ENCODE measurements at places on chromosomes 11 and 22. TPM values are rescaled to one million over a fixed set of nuclear protein-coding genes. Genes with fewer than 3 reads are reported as not detected.

The GGT5 gene
- total RNA-seq, result not detected

The ART5 gene
- total RNA-seq, result not detected

The C11orf16 gene
- total RNA-seq, result not detected

The OR51B2 gene
- 0.36 TPM for total RNA-seq

The EHBP1L1 gene
- 47.8 TPM for total RNA-seq

The SAC3D1 gene
- 18.9 TPM for total RNA-seq

The TEX54 gene
- total RNA-seq, result not detected

The APLNR gene
- not detected for total RNA-seq

The ANGPTL5 gene
- total RNA-seq, result not detected

The DLAT gene
- 72.1 TPM for total RNA-seq

The SLN gene
- total RNA-seq, result not detected

The ART1 gene
- not detected for total RNA-seq
